Activated T-cell treated with anti-CD3 and anti-CD28 coated beads for 1 hour (primary cell): ENCODE measurements at places on chromosomes 16 and 17.

- no peak for DNase-seq
These were observed 2.7 kb downstream of the XYLT1 start for GRCh38 chr16:17467923-17468540.

GRCh38 chr17:17345294-17345597 lies 42.1 kb downstream of the NT5M start:
- no peak for DNase-seq

- DNase-seq = peak; percentile 46
These were observed 22.5 kb upstream of the ENPP7 start for GRCh38 chr17:79707931-79708891.

DNA sequence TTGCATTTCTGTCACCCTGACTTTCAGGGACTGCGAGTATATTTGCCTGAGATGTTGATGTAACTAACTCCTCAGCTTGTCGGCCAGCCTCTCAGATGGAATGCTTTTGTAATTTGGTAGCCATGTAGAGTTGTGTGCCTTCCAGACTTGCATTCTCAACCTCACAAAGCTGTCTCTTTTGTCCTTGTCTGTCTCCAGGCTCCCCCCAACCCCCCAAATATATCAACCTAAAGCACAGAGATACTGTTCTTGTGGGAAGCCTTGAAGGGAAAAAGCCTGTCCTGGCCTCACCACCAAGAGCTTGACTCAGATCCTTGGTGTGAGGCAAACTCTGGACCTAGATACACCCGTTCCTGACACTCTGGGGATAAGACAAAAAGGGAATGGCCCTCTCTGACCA lies 18.4 kb downstream of the SAP30BP start:
- DNase-seq = no peak

DNA sequence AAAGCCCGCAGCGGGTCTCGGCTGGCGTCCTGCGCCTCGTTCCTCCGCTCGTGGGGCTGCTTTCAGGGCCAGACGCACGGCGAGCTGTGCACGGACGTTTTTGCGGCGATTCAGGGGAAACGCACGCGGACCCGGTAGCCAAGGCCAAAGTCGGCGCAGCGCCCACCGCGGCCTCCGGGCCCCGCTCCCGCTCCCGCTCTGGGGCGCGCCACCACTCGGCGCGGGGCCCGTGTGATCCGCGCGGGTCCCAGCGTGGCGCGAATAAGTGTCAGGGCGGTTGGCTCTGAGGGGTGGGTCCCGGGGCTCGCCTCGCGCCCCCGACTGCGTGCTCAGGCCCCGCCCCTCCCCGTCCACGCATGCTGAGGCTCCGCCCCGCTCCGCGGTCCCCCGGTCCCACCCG lies 694 bp upstream of the TBCD start:
- DNase-seq = no peak

DNA sequence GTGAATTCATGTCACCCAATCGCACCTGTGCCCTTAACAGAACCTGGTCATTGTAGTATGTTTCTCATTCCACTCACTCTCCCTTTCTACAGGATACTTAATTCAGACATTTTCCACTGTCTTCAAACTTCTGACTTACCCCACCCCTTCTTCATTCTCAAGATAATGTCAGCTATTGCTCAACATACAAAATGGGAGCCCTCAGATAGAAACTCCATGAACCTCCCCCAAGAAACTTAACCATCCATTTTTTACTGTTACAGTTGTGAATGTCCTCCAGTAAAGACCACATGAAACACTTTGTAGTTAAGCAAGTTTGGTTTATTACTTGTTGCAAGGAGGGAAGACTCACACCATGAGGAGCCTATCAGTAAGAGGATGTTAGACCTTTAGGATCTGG lies 22.1 kb upstream of the ARHGAP17 start:
- no peak for DNase-seq

GRCh38 chr17:37025238-37025637 lies 76.5 kb downstream of the AATF start:
- DNase-seq = no peak

- no peak for DNase-seq
These were observed 1.2 kb upstream of the GNG13 start for GRCh38 chr16:801584-802363.

DNA sequence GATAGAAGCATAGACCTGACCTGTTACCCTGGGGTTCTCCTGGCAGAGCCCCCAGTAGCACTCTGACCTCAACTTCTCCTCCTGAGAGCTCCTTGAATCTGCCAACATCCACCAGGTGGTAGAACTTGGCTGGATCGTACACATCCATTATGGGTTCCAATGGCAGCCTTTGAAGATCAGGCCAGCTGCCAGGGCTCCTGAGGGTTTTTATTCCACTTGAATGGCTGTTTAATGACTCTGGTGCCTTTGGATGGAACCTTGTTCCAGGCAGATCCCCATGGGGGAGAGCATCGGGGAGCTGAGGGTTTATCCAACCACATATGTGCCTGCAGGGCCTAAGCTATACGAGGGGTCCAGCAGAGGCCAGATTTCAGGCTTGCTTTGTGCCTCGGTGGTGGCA lies 47.1 kb upstream of the CLEC19A start:
- no peak for DNase-seq

GRCh38 chr16:85848986-85849385 lies 49.5 kb downstream of the COX4I1 start:
- no peak for DNase-seq

GRCh38 chr16:50103764-50104163 lies 38.0 kb downstream of the HEATR3 start:
- DNase-seq = no peak

DNA sequence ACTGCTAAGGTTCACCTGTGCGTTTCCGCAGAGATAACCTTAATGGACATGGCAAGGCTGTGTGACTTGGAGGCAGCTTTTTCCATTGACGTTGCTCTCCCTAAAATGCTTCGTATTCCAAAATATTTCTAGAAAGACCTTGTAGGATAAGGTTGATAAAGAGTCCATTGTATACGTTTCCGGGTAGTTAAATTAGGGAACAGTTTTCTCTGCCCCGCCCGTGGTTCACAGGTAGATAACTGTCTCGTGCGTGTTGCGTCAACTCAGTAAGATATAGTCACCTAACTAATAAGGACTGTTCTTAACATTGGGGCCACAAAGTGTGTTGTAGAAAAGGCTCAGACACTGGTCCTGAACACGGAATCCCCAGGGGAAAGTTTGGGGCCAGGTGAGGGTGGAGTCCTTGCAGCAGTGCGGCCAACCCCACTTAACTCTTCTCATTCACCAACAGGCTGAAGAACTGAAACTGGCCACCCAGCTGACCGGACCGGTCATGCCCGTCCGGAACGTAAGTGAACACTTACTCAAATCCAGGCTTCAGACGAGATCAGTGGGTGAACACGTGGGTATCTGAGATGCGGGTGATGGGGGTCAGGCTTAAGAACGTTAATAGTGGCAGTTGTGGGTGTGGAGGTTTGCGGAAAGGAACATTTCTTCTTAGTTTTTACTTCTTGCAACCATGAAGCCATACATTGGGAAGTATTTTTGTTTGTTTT lies 1.6 kb downstream of the RPL13 start:
- DNase-seq = no peak

DNA sequence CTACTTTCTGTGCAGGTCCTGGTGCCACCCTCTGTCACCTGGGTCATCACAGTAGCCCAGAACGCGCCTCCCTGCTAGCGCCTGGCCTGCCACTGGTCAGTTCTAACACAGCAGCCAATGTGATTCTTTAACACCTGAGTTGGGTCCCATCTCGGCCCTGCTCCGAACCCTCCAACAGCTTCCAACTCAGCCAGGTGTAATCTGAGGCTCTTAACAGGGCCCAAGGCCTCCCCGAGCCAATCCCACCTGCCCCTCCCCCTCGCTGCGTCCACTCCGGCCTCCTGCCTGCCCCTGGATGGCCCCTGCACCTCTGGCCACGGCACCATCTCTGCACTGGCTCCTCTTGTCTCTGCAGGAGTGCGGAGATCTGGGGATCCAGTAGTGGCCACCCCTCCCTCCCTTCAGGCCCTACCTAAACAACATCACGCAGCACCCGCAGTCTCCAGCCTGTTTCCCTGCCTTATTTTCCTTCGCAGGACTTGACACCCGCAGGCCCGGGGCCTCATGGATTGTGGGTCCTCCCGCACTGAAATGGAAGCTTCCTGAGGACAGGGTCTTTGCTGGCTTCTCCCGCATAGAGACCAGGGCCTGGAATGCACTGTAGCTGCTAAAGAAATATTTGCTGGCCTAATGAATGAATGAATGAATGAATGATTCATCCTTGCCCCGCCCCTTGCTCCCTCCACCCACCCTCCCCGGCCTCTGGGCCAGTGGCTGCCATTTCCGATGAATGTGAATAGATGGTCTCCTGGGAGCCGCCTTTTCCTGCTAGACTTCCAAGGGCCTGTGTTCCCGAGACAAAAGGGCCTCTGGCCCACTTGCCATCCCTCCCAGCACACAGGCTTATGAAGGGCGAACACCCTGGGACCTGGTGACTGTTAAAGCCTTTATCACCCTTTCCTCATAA lies 174.8 kb upstream of the FOXF1 start:
- no peak for DNase-seq

GRCh38 chr17:61624951-61625350 lies 33.9 kb upstream of the NACA2 start:
- no peak for DNase-seq

GRCh38 chr17:77708936-77709335 lies 249.6 kb upstream of the TNRC6C start:
- no peak for DNase-seq

- DNase-seq = no peak
These were observed 49.6 kb upstream of the RPL38 start for GRCh38 chr17:74153821-74154430.

DNA sequence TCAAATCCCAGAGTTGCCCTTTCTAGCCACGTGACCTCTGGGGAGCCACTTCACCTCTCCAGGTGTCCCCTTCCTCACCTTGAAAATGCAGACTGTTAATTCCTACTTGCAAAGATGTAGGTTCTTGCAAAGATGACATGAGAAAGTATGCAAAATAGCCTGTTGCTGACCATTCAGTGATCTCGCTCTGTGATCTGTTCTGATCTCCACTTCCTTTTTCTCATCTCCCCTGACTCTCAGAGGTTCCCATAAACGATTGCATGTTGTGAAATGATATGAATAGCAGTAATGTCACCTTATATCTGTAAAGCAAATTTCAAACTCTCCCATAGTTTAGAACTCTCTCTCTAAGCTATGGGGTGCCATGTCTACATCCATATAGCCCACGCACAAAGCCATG lies 182.3 kb downstream of the TMEM132E start:
- DNase-seq = no peak

DNA sequence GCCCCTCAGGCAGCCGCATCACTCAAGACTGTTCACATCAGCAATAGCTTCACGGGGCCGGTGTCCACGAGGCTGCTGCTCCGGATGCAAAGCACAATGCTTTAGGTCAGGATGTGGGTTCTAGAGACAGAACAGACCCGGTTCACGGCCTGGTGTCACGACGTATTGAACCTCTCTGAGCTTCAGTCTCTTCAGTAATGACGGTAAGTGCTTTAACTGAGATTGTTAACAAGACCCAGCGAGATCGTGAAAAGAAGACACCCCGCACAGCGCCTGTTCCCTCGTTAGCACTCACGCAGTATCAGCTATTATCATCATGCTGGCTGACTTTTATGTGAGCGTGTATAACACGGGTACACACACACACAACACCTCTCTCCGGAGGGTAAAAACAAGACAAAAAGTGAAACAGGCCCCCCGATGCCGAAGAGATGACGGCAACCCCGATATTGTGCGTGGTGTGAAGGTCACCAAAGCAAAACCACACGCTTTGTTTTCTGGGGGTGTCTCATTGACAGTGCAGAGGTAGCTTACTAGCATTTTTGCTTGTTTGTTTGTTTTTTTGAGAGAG lies 21.4 kb upstream of the ABR start:
- peak; percentile 31 for DNase-seq

DNA sequence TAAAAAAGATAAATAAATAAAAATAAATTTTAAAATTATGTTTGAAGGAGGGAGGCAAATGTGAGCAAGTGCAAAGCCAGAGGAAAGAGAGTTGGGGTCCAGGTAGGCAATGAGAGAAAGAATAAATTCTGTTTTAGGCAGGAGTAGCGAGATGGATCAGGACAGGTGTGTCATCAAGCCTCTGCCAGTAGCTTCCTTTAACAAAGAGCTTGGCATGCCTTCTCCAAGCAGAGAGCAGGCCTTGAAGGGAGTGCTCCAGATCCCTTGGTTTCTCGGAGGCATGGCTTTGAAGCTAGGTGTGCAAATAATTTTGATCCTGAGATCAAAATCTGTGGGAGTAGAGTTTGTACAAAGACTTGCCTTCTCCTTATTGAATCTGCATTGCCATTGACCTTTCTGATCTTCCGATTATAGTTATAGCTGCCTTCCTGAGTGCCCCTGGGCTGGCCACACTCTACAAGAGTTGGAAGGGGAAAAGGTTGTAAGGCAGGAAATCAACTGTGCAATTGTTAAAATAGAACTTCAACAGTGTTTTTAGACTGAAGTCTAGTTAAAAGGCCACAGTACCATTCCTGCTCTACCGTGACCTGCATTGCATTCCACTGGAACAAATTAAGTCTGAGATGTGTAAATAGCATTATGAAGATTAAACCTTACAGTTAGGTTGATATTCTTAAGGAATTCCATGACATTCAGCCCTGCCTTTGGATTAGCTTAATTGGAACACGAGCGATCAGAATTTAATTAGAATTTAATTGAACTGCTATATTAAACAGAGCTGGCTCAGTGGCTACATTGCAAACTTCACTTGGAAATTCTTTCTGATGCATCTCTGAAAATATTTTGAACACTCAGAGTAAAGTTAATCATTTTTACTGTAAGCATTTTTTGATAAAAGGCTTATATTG lies 33.7 kb downstream of the IQCK start:
- DNase-seq = no peak

GRCh38 chr17:10547351-10547750 lies 2.1 kb downstream of the MYH2 start:
- no peak for DNase-seq

DNA sequence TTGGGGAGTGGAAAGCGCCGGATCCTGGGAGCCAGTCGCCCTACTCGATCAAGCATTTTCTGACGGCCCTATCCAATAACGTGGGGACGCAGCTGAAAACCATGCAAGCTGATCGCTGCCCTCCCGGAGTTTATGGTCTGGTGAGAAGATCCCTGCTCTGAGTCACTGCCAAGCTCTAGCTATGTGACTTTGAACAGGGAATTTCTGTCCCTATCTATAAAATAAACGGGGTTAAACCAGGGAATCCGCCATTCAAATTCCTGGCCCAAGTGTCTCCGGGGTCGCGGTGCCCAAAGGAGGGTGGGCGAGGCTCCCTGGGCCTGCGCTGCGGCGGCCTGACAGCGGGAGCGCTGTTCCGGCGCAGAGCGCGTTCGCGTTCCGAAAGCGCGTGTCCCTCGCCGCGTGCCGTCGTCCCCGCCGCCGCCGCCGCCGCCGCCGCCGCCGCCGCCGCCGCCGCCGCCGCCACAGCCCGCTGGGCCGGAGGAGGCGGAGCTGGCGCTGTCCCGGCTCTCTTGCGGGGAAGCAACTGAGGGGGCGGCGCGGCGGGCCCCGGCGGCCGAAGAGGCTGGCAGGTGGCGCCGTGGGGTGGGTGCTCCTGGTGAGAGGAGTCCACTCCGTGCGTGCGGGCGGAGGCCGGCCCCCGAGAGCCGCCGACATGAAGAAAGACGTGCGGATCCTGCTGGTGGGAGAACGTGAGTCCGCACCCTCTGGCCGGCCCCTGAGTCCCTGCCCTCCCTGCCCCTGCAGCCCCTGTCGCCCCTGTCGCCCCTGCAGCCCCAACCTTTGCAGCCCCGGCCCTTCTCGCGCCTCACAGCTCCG lies at the start of gene RHOT1:
Gene RHOT1, plus strand, starts transcription at position 465 of the 819 bp plus-strand sequence. Its CDS starts 191 bp downstream, at position 656.
- peak; percentile 58 for DNase-seq

GRCh38 chr16:11655655-11656054 lies 12.6 kb upstream of the SNN start:
- DNase-seq = no peak
